ENCODE measurements at places on chromosomes 16 and 17. TPM values are rescaled to one million over a fixed set of nuclear protein-coding genes. Genes with fewer than 3 reads are reported as not detected.

ANKS4B gene
- total RNA-seq: not detected

TSPAN10 gene
- 1.2 TPM for total RNA-seq

MYLK3 gene
- 0.17 TPM for total RNA-seq

KRT24 gene
- total RNA-seq: not detected

All from pericardium fibroblast (primary cell).